Stimulated activated CD4-positive, alpha-beta T cell treated with anti-CD3 and anti-CD28 coated beads, Interleukin-1b, Interleukin-23, amount 100 ng/mL, for 1 hour (primary cell): ENCODE measurements at places on chromosomes 13 and 19.
A peak's percentile ranks its signal among the peaks of the same experiment; 100 is the strongest.

DNA sequence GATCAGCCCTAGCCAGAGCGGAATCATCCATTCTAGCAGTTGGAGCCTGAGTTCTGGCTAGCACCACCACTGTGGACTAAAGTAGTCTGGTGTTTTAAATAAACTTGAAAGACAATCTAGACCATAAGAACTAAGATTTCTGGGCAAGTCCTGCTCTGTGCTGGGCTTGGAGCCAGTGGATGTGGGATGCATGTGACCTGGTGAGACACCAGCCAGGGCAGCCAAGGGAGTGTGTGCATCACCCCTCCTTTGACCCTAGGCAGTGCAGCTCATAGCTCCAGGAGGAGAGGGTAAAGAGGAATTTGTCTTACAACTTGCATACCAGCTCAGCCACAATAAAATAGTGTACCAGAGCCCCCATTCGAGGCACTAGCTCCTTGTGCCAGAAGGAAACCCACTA lies 21.0 kb downstream of the ITGBL1 start:
- DNase-seq = no peak

GRCh38 chr13:56352361-56352760 lies 788.4 kb upstream of the PRR20A start:
- DNase-seq = no peak

- no peak for DNase-seq
Measured at GRCh38 chr19:16623576-16623975, 4.4 kb downstream of the MED26 start.

DNA sequence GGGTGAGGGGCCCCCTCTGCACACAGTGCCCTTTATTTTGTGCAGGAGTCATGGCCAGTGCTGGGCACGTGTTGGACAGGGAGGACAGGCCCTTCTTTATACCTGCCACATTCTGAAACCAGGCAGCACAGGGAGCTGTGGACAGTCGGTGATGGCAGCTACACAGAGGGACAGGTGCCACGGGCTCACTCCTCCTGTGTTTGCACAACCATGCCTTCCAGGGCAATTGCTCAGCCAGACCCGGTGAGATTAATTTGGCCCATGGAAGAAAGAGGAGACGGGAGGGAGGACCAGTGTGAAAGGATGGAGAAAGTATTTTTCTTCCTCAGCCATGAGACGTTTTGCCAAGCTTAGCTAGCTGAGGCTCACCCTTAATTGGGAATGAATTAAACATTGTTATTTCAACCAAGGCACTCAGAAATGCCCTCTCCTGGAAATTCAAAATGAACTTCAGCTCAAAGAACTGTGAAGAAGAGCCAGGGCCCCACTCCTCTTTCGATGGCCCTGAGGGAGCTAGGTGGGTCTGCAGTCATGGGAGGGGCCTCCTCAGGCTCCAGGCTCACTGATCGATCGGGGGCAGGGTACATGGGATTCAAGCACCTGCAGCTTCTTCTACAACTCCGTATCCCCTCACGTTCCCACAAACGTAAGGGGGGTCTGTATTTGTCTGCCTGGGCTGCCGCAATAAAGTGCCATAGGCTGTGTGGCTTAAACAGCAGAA lies 41.2 kb downstream of the SHISA2 start:
- no peak for DNase-seq

DNA sequence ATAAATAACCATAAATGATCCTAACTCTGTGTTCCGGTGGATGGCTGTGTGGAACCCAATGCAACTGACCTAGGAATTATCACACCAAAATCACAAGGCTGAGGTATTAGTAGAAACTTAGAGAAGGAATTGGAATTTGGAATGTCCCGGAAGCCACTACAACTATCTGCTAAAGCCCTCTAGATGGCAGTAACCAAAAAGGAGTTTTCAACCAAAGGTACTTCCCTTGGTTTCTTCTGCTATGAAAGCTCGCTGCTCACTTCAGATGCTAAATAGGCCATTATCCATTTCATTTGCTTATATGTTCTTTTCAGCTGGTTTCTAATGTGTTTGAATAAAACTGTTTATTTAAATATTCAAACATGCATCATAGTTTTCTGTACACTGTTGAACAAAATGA lies 1589.1 kb upstream of the SPRY2 start:
- DNase-seq = no peak

GRCh38 chr13:48547663-48548092 lies 14.8 kb upstream of the RCBTB2 start:
- no peak for DNase-seq

DNA sequence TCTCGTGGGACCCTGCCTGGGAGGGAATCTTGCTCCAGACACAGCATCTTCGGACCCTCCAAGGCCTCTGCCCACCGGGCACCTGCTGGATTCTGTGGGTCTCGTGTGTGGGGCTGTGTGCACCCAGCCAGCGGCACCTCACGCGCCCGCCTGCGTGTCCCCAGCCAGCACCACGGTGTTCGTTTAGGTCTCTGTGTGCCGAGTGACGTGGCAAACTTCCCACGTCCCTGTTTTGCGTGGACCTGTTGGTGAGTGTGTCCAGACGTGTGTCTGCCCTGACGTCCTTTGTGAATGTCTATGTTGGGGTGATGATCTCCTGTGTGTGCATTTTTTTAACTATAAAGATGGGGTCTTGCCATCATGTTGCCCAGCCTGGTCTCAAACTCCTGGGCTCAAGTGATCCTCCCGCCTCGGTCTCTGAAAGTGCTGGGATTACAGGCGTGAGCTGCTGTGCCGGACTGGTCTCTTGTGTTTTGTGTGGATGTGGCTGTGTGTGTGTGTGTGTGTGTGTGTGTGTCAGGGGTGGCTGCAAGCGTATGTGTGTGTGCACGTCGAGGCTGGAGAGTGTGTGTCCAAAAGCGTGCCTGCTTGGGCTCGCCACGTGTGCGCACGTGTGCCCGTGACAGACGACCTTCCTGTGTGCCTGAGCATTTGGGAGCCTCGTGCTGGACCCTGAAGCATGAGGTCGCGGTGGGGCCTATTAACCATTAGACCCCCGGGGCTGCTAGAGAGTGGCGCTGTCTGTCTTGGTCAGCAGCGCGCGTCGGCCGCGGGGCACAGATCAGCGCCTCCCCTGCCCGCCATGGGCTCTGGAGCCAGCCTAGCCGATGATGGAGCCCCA lies 15.7 kb downstream of the ARID3A start:
- no peak for DNase-seq

- DNase-seq = no peak
Measured at GRCh38 chr19:8469613-8470368, 25.0 kb downstream of the HNRNPM start.

GRCh38 chr13:79228972-79229371 lies 177.1 kb downstream of the RBM26 start:
- DNase-seq = no peak

DNA sequence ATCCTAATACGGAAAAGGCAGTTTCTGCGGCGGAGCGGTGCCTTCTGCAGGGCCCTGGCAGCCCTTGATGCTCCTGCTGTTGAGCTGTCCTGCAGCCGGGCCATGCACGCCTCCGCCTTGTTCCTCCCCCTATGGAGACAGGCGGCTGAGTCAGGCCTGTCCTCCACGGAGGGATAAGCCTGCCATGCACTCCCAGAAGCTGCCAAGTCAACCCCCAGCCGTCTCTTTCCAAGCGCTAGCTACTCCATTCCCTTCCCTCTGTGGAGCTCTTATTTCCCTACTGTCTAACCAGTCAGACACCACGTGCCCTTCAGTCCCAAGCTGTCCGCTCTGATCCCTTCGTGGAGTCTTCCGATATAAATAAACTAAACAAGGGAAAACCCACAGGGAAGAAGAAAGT lies 197.0 kb downstream of the COL4A1 start:
- no peak for DNase-seq

GRCh38 chr13:50783066-50783465 lies 60.4 kb downstream of the DLEU7 start:
- DNase-seq = no peak

DNA sequence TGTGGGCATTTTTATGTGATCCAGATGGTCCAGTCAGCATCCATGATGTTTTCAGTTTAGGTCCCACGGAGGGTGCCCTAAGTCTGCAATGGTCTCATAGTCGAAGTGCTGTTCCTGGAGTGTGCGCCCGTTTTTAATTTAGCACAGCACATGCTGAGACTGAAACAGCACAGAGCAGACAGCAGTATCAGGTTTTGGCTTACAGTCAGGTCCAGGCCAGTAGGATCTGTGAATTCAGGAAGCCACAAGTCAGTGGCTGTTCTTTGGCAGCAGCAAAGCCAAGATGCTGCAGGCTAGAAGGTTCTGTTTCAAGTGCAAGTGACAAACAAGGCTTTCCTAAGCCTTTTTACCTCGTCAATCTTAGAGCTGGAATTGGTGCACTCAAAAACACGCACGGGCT lies 18.3 kb downstream of the FBXO27 start:
- no peak for DNase-seq

- DNase-seq = no peak
Measured at GRCh38 chr13:96091164-96092117, 1.5 kb downstream of the HS6ST3 start.

- DNase-seq = no peak
Measured at GRCh38 chr13:114062754-114063153, 69.7 kb downstream of the RASA3 start.

DNA sequence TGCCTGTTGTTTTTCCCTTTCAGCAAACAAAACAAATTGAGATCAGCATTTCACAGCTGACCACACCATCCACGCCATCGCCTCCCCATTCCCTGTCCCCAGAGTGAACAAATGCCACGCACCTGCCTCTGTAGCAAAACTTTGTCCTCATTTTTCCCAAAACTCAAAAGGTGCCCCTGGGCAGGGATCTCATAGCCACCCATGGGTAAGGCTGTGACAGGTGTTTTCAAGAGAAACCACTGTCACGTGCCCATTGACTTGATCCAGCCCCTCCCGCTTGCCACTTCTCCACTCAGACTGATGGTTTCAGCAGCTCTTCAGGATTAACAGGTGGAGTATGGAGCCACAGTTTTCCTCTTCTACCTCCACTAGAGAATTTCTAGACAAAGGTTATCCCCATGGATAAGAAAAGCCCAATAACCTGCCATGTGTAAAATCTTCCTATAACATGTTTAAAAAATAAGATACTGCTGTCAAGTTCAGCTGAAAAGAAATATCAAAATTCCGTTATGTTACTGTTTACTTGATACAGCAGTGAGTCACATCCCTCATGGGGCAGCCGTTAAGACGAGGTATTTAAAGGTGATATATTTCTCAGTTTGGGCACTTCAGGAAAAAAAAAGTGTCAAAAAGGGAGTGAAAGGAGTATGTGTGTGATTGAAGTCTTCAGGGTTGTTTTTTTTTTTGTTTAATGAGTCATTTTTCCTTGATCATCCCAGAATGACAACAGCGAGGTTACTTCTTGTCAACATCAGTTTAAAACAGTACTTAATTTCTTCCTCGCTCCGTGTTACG lies 63.5 kb upstream of the GPR183 start:
- no peak for DNase-seq

DNA sequence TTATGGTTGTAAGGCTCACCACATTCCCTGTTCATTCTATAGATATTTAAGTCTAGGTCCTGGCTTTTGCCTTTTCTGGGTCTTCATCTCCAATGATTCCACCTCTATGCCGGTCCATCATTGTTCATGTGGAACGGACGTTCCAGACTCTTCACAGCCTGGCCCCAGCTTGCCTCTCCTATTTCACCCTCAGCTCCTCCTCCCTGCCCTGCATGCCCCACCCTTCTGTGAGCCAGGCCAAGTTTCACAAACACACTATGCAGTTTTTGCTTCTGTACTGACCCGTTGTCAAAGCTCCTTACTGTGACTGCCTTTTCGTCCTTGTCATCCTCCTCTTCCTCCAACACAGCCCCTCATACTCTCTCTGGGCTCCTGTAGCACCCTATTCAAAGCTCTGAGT lies 31.3 kb downstream of the TEX26 start:
- DNase-seq = no peak

GRCh38 chr13:67977066-67977465 lies 746.9 kb upstream of the PCDH9 start:
- no peak for DNase-seq

- no peak for DNase-seq
Measured at GRCh38 chr13:110702591-110703526, 3.1 kb downstream of the CARS2 start.

GRCh38 chr13:95703576-95703975 lies 26.6 kb downstream of the DNAJC3 start:
- no peak for DNase-seq

DNA sequence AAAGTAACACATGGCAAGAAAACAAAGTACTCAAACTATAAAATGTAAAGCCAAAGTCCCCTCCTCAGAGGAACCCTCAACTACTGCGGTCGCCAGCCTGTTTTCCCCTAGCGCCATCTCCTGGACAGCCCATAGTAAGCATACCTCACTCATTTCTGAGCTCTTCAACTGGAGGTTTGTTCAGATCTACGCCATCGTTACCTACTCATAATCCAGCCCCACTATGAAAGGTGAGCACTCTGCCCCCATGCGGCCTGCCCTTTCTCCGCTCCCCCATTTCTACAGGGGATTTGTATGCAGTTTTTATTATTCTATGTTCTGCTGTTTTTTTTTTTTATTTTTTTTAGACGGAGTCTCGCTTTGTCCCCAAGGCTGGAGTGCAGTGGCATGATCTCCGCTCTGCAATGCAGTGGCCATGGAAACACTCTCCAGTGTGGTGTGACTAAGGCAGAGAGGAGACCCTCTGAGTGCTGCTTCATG lies 26.2 kb downstream of the OPA3 start:
- DNase-seq = peak; percentile 32

- no peak for DNase-seq
Measured at GRCh38 chr19:50324331-50324730, 4.8 kb downstream of the KCNC3 start.

DNA sequence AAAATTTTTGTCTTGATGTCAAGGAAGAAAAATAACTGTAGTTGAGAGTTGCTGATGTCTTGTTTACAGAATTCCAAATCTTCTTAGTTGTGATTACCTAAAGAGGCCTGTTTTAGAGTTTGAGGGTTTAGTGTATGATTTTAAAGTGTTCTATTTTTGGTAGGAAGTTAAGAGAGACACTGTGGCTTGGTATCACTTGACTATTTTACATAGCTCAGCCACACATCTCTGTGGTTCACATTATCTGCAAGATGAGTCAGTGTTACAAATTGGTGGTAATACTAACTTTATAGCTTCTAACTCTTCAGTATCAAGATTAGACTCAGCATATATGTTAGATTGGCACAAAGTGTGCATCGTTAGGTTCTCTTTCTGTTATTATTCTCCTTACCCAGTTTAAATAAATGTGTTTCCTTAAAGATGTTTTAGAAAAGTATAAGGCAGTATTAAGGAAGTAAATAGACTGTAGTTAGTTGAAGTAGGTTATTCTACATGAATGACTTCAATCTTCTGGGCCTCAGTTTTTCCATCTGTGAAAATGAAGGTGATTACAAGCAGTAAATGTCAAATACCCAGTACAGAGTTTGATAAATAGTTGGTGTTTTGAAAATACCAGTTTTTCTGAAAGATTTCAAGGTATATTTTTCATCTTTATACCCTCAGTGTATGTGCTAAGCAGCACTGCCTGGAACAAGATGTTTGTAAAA lies 33.4 kb downstream of the COG6 start:
- no peak for DNase-seq

DNA sequence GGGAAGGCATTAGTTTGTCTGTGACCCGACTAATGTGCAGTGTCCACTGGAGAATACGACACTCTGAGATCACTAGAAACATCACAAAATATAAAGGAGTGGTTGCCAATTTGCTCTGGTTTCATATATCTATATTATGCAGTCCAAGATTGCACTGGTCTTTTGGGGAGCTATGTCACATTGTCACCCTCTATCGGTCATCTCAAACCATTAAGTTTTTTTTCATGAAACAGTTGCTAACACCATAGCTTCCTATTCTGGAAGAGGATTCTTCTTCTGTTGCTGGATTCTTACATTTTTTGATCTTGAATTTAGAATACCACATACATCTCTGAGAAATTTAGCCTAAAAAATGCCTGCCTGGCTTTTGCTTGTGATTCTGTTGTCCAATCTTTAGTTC lies 168.6 kb downstream of the LACC1 start:
- no peak for DNase-seq

GRCh38 chr19:49786376-49786820 lies 19.6 kb downstream of the AP2A1 start:
- no peak for DNase-seq
